ENCODE measurements at places on chromosomes 3 and 15. TPM values are rescaled to one million over a fixed set of nuclear protein-coding genes. Genes with fewer than 3 reads are reported as not detected.
A peak's percentile ranks its signal among the peaks of the same experiment; 100 is the strongest.

The KCNH8 gene
- total RNA-seq, result not detected

The STXBP5L gene
- not detected for total RNA-seq

The GLT8D1 gene
- 15.6 TPM for total RNA-seq

The ZNF385D gene
- 0.47 TPM for total RNA-seq

The KLF15 gene
- 94.5 TPM for total RNA-seq

The POPDC2 gene
- total RNA-seq, result 38.7 TPM

The MASP1 gene
- 4.4 TPM for total RNA-seq

DNA sequence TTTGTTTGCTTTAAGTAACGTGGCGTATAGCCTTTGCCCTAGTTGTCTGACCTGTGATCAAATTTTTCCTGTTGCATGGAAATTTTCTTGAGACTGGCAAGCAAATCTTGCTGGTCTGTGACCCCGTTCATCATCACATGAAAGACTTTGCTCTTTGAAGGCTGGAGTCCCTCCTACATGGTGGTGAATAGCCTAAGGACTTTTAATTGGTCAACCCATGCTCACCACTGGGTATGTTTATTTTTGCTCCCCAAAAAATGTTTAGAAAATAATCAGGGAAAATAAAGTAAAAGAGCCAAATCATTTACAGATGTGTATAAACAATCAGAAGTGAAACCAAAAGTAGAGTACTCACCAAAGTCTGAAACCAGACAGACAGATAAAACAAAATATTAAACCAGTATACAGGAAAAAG is 1075.3 kb upstream of the ALCAM start:
- no peak for DNase-seq

- no peak for DNase-seq
Measured at GRCh38 chr3:16059711-16060357, 114.6 kb upstream of the GALNT15 start.

GRCh38 chr3:129543999-129544398 is 1.0 kb downstream of the H1-8 start:
- DNase-seq, result no peak

DNA sequence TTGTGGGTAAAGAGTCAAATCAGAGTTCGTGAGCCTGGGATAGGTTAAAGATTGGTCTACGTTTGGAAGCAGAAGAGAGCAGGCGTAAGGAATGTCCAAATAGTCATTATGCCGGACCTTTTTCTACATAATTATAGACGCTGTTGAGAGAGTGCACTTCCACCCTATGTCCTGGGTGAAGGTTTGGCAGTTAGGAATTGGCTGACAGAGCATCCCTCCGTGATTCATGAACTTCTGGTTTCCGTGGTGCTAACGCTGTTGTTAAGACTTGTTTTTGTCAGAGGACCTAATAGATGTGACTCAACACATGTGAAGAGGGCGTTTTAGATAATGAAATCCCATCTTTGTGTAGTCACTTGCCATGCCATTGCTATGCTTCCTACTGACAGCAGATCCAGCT is 1.1 kb downstream of the EAF1 start:
- no peak for DNase-seq

- DNase-seq, result no peak
Measured at GRCh38 chr3:114809668-114810413, 337.2 kb downstream of the ZBTB20 start.

GRCh38 chr15:70014860-70015490 is 82.7 kb downstream of the TLE3 start:
- no peak for DNase-seq

DNA sequence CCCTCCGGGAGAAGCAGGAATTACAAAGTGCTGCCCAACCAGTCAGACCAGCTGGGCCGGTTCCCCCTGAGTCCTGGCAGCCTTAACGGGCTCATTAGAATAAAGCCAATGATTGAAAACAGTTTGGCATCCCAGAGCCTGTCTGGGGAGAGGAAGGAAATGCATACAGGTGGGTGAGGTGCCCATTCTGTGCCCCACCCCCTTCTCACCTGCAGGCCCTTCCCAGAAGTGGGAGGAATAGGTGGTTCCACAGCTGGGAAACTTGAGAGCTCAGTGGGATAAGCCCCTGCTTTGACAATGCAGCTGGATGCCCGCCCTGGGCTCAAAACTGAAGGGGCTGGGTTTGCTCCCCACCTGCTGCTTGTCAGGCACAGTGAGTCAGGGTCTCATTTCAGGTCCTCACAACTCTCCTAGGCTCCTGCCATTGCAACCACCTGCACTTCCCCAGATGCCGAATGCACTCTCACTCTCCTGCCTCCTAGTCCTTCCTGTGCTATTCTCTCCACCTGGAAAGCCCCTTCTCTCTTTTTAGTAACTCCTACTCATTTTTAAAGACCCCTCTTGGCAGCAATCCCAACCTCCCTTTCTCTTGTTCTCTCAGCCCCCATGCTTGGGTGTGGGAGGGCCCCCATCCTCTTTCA is 5.5 kb upstream of the BUB1B start:
- no peak for DNase-seq

- peak; percentile 92 for DNase-seq
Measured at GRCh38 chr15:31387479-31388118, 61.0 kb downstream of the KLF13 start.

DNA sequence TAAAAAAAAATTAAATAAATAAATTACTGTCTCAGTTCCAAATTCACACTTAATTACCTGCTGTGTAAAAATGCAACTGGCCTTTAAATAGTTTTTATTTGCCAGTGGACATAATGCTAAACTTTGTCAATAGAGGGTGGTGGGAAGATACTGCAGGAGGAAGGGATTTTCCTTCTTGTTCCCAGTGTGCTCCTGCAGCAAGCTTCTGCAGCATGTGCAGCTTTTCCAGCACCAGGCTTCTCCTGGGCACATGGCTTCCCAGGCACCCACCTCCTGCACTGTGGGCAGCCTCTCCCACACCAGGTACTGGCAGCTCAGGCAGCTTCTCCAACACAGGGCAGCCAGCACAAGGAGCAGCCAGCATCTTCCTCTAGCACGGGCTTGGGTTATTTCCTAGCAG is 29.6 kb upstream of the BBX start:
- no peak for DNase-seq

DNA sequence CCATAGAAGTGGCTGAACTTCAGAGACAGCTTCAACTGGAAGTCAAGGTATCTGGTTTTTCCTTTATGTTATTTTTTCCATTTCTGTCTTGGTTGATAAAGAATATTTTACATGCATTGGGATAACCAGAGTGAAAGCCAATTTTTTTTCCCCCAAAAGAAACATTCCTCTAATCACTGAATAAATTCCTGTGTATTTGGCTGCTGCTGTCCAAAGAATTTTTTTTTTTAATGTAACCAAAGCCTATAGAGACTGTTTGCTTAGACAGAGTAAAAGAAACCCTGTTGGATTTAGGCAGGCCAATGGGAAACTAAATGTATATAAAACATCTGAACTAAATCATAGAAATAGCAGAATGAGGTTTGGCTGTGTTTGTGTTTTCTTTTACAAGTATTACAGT is 75.2 kb downstream of the CGNL1 start:
- DNase-seq, result no peak

DNA sequence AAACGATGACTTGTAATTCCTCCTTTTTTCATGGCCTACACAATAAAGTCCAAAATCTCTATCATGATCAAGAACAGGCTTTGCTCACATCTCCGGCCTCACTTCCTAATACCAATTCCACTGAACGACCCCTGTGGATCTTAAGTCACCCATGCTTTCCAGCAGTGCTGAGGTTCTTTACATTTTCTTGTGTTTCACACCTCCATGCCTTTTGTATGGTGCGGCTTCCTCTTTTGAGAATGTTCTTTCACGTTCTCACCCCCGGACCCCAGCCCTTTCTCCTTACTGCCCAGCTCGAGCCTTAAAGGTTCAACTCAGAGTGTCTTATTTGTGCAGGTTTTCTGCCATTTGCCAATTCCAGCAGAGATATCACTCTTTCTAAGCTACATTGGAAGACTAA is 70.1 kb downstream of the CSNK1G1 start:
- DNase-seq, result no peak

GRCh38 chr3:155970398-155970797 is 99.9 kb downstream of the GMPS start:
- no peak for DNase-seq

DNA sequence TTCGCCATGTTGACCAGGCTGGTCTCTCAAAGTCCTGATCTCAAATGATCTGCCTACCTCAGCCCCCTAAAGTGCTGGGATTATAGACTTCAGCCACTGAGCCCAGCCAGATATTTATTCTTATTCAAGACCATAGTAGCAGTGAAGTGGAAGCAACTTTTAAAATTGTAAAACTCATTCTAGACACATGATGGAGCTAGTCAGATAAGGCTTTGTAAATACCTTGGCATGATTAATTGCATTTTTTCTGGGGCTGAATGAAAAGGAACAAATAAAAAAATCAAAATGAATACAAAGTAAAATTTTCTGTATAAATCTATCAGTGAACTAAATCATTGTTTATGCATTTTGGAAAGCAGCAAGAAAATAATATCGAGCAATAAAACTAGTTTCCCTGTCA is 4.1 kb upstream of the MYO1E start:
- DNase-seq, result no peak

DNA sequence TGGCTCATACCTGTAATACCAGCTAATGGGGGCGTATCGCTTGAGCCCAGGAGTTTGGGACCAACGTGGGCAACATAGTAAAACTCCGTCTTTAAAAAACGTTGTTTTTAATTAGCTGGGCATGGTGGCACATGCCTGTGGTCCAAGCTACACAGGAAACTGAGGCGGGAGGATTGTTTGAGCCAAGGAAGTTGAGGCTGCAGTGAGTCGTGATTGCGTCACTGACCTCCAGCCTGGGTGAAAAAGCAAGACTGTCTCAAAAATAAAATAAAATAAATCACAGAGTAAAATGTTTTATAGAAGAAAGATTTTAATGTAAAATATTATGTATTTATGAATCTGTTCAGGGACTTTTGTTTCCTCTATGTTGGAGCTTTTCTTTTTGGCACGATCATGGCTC is 15.3 kb upstream of the STRIT1 start:
- no peak for DNase-seq

DNA sequence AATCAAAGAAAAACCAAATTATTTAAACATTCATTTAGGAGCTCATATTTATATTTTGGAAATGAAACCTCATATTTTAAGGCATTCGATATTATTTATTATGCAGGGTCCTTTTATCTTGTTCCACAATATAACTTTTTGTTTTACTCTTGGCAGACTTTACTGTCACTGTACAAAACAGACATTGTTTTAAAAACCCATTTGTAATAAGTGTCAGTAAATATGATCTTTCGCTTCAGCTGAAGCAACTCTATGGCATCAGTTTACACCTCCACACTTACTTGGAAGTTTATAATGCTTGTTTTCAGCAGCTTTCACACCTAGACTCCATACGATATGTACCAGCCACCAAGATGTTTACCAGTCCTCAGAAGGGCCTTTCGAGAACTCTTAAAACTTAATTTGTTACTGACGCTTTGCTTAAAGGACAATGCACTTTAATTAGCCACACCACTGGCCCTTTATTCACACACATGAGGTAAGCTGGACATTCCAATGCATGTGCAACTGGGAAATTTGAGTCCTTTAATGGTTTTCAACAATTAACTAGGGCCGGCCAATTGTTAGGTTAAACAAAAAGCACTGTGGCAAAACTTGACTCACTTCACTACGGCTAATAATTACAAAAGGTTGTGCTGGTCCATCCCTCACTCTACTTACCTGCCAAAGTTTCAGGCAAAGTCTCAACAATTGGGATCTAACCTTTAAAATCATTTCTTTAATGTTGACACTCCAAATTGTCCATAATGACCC is 16.7 kb downstream of the WWTR1 start:
- no peak for DNase-seq

- no peak for DNase-seq
Measured at GRCh38 chr15:34855413-34855812, 60.1 kb upstream of the ACTC1 start.

DNA sequence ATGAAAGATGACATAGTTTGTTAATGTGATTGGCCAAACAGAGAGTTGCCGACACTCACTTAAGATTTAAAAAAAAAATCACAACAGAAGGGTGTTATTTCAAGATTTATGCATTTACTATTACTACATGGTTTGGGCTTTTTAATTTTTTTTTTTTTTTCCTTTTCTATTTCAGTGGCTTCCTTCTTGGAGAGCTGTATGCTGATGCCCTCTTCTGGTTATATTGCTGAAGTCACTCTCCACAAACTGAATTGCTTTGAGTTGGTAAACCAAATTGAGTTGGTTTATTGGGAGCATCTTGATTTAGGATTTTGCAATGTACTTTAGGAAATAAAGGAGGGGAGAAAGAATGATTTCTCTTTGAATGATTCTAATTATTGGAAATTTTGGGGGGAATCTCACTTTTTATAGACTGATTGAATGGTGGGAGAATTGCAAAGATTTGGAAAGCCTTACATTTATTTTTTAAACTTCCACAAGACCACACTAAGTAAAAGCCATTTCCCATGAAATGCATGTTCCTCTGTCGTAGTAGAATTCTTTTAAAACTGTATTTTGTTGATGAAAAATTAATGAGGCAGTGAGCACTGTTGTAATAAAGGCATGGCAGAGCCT is 186.6 kb upstream of the FEZF2 start:
- no peak for DNase-seq

DNA sequence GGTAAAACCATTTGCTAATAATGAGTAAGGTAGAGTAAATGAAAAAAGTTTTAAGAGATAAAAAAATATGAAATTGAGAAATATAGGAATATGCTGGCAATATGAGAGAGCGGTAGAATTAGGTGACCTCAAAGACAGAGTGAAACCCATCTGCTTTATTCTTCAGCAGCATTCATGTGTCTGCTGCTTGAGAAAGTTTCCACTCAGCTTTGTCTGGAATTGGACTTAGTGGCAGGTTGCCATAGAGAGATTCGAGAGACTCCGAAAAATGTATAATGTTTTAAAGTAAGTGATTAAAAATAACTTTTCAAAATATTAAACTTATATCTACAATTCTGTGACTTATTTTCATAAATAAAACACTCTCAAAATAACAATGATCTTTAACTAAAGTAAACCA is 5.0 kb downstream of the SUCNR1 start:
- DNase-seq, result no peak

- DNase-seq, result no peak
Measured at GRCh38 chr3:45781271-45781670, 15.1 kb downstream of the SLC6A20 start.

DNA sequence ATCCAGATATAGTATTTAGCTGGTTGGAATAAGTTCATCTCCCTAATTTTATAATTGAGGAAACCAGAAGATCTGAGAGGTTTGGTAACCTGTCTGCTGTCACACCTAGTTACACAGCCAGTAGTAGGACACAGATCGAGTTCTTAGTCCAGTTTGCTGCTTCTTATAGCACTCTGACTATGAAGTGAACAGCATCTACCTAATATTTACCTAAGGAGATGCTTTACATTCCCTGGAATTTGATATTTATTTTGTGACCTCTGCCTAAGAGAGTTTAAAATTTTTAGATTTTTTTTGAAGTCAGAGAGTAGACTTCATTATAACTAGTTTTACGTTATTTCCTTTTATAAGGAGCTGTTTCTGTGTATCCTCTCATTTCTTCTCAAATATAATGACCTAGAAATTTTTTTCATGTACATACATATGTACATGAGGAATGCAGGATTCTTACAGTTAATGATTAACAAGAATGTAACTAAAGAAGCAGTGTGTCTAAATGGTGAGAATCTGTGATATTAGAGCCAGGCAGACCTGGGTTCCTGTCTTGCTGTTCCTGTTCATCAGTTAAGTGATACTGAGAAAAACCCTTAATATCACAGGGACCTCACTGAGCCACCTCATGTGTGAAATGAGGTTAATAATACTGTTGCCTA is 4.3 kb downstream of the ARHGEF26 start:
- no peak for DNase-seq
